HAP-1 (cell line): ENCODE measurements at places on chromosomes 3 and 15.

DNA sequence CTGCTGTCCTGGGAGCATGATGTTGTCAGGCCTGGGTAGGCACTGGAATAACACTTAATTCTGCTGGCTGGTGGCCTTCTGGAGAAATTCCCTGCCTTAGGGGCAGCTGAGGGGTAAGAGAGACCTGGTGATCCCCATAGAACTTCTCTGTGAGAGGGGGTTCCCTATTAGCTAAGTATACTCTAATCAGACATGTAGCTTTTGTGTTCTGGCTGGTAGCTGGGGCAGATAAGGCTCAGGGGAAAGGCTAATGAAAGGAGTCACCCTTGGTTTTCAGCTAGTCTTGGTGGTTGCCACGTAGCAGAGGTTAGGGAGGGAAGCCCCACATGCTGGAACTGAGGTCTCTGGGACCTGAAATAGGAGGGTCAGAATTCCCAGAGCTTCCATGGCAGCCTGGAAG is 952 bp upstream of the HDDC3 start:
- DNase-seq, result no peak

DNA sequence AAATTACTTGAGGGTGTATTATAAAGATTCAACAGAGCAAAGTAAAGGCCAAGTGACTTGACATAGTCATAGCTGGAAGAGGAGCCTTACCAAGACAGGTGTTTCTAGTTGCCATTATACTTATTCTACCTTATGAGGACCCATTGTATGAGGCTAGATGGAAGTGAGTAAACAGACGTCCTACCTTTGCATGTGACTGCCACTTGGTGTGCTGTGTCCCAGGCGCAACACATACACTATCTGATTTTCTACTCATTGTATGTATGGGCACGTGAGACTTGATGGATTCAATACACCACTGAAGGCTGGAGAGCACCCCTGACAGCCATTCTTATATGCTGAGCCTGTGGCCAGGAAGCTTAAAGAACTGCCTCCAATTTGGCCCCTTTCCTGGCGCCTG is 40.5 kb downstream of the BOC start:
- DNase-seq, result no peak

DNA sequence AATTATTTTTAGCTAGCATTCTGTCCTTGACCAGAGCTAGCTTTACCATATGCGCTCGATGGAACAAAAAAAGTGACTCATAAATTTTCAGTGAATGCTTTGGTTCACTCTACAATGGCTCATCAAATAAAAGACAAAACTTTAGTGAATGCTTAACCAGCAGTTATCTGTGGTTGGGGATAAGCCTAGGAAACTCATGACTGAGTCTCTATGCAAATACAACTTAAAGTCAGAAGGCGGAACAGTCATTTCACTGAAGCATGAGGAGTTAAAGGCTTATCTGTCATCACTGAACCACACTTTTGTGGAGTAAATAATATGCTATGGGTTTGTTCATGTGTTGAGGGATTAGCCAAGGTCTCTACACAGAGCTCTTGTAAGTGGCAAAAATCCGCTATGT is 308.4 kb downstream of the SQOR start:
- no peak for DNase-seq

- no peak for DNase-seq
Observed at GRCh38 chr3:11853450-11853849, 6.8 kb upstream of the TAMM41 start.

- no peak for DNase-seq
Observed at GRCh38 chr3:186823386-186823785, 17.1 kb upstream of the RFC4 start.

- no peak for DNase-seq
Observed at GRCh38 chr3:190972840-190973270, 110.4 kb upstream of the GMNC start.

DNA sequence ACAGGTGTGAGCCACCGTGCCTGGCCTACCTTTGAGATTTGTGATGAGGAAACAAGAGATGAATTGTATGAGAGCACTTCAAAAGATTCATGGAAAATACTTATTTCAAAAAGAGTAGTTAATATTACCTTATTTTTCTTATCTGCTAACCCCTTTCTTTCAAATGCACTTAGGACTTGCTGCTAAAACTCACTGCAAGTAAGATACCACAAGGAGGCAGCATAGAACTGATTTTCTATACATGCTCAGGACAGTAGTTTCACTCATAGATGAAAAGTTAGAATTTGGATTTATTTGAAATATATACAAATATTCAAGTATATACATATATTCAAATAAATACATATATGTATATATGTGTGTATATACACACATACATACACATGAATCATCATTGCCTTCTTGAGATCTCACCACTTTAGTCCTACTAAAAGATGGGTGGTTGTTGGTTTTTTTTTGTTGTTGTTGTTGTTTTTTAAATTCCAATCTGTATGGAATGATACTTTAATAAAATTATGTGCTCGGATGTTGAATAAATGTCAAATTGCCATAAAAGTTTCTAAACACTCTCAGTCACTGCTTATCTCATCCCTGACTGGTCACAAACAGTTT is 2.4 kb downstream of the CCNDBP1 start:
- DNase-seq, result peak; percentile 55

- no peak for DNase-seq
Observed at GRCh38 chr3:138245026-138245425, 57.9 kb downstream of the ARMC8 start.

GRCh38 chr3:45524565-45524964 is 70.0 kb upstream of the LIMD1 start:
- no peak for DNase-seq

DNA sequence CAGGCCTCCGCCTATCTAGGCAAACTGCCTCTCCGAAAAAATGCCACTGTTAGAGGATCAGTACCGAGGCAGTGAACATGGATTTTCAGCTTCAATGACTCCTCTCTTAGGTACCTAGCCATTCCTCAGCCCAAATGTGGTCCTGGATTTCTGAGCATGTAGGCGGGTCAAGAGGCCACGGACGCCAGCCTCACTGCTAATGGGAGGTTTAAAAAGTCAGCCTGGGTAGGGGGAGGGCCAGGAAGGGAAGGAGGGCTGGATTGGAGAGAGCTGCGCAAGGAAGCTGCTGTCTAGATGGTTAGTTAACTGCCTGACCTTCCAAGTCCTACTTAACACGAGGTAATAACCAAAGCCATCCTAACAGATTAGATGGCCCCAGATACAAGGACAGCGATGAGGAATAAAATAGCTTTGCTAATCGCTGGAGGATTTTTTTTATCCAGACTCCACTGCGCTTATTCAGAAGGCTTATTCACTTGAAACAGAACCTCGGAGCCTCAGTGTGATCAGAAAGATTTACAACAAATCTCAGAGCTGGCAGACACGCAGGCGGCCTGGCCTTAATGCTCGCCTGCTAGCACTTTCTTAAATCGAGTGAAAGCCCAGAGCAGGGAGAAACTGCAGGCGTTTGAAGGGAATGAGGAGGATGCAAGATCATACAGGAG is 34.3 kb downstream of the TLE3 start:
- no peak for DNase-seq

- DNase-seq, result no peak
Observed at GRCh38 chr3:173138026-173138425, 3.0 kb downstream of the SPATA16 start.

- DNase-seq, result peak; percentile 80
Observed at GRCh38 chr3:187989575-187990153, 164.3 kb upstream of the LPP start.

DNA sequence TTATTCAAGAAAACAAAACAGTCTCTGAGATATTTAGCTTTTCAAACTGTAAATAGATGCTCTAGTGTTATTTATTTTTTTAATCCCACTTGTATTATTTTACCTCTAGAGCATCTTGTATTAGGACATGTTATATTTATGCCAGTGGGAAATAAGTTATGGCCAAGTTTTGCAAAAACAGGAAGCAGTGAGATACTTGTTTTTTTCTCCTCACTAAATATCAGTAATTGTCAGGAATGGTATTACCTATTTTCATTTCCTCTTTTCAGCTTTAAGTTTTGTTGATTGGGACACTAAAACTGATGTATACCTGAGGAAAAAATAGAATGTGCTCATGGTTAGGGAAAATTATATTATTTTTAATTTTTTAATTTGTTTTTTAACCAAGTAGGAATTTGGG is 8.6 kb upstream of the IL20RB start:
- no peak for DNase-seq

DNA sequence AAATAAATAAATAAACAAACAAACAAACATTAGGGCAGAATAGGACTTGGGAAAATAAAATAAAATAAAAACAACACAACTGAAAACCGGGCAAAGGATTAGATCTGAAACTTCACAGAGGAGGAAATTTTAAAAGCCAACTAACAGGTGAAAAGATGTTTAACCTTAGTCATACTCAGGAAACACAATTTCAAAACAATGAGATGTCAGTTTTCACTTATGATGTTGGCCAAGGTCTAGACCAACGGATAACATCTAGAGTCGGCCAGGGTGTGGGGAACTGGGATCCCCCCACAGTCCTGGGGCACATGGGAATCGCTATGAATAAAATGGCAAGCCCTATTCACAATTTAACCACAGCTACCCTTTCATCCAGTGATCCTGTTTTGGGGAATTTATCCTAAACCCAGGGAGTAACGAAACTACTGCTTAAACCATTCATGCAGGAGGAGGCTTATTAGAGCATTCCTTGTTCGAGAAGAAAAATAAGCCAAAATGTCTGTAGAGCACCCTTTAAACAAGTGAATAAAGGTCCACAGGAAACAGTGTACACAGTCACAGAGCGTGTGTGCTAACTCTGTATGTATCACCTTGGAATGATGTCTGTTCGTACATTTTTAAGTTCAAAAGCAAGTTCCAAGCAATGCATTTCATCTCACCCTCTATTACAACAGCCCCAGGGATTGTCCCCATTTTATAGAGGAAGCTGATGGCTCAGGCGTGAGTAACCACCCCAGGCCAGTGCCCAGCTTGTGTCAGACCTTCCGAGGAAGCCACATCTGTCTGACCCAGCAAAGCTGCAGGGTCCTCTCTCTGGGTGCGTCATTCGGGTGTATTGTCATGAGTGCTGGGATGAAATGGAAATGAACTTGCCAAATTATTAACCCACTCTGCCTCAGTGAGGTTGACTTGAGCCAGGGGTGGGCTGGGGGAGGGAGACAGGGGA is 6.3 kb upstream of the ANPEP start:
- DNase-seq, result no peak

GRCh38 chr3:67015702-67016484 is 17.8 kb downstream of the KBTBD8 start:
- DNase-seq, result no peak

- no peak for DNase-seq
Observed at GRCh38 chr3:82505079-82505756, 743.8 kb upstream of the GBE1 start.

DNA sequence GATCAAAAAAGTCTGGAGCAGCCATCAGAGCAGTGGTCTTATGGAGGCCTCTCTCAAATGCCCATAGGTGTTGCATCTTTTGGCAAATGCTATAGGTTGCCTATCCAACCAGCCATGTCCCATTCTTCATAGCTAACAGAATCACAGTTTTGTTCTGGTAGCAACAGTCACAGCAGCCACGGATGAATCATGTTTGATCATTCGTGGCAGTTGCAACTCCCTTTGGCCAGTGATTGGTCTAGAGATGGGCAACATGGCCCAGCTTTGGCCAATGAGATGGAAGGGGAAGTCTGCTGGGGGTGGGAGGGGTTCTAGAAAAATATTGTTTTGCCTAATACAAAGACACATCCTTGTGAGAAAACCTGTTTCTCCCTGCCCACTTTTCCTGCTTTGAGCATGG is 50.3 kb upstream of the PPP2R3A start:
- DNase-seq, result no peak

- no peak for DNase-seq
Observed at GRCh38 chr3:43246976-43247375, 39.4 kb upstream of the SNRK start.

GRCh38 chr3:188979669-188980310 is 192.0 kb upstream of the TPRG1 start:
- DNase-seq, result peak; percentile 63

GRCh38 chr3:10975695-10976234 is 16.8 kb upstream of the SLC6A1 start:
- no peak for DNase-seq

DNA sequence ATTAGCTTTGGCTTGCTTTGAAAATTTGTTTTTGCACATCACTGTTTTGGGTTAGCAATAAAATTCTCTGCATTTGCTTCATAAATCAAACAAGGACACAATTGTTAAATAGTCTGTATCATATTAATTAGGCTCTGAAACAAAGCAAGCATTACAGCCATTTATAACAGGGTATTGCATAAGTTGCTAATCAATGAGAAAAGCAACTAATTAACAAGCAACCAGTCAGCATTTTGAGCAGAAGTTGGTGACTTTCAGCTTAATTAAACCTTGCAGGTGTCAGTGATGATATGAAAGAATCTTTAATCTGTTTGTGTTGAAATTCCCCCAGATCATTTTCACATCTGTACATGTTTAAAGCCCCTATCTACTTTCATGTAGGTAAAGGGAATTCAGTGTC is 495.1 kb downstream of the IL5RA start:
- DNase-seq, result no peak
